ENCODE measurements at places on chromosomes 2 and 18.

DNA sequence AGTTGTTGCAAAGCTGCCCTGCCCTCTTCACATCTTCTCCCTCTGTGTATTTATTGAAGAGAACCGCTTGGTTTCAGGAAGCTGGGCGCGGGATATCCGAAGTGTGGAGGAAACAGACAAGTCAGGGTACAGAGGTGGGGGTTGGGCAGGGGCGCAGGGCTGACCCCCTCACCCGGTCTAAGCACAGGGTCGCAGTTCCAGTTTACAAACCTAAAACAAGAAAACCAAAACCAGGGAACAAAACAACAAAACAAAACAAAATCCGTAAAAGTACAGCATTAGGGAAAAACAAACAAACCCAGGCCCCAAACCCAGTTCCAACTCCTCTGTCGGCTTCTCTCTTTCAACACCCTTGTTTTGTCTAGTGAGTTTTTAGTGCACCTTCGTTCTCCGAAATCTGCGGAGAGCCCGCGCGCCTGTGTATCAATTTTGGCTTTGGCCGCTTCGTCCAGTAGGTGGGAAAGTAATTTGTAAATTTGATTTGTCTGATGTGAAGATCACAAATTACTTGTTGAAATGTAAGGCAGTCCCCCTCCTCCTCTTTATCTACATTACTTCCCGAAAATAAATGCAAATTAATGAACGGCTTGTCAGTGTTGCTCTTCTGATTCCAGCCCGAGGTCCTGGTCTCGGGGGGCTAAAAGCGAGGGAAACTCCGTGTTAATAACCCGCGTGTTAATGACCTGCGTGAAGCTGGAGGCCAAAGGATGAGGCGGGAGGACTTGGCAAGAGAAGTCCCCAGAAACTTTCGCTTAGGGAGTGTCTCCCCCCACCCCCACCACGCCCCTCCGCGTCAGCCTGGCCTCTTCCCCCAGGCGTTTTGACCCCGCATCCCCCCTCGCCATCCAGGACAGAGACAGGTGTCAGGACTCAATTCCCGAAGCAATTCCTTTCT is 6.9 kb downstream of the OTX1 start:
- no peak for DNase-seq

DNA sequence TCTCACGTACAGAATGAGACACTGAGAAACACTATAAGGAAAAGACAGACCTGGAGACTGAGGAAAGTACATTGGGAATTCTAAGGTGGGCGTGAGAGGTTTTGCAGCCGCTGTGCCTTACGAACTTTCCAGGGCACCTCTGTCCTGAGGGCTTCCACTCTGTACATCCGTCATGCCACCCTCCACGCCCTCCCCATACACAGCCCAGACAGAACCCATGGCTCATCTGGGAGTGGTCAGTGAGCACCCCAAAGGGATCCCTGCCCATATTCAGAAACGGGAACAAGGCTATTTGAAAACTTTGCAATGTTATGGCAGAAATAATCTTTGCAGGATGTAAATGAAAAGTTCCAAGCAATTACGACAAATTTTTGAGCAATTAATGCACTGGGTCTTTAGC is 95.4 kb upstream of the ZNF532 start:
- DNase-seq: no peak

GRCh38 chr2:47719099-47719498 is 63.8 kb upstream of the MSH6 start:
- DNase-seq: no peak

- no peak for DNase-seq
These were observed 134.2 kb upstream of the SPRED2 start for GRCh38 chr2:65566617-65567016.

DNA sequence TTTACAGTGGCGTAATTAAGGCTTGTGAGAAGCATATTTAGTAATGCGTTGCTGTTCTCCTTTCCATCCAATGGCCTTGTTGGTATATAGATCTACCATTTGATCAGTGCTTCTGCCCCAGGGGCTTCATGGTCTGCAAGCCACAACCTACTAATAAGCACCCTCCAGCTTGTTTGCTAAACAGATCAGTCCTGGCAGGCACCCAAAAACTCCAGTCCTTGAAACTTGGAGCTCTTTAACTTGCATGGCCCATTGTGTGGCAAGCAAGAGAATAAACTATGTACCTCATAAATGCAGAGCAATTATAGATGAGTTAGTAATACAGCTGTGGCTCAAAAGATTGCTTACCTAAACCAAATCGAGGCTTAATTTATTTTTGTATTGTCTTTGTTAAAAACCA is 158.5 kb downstream of the FTCDNL1 start:
- no peak for DNase-seq

DNA sequence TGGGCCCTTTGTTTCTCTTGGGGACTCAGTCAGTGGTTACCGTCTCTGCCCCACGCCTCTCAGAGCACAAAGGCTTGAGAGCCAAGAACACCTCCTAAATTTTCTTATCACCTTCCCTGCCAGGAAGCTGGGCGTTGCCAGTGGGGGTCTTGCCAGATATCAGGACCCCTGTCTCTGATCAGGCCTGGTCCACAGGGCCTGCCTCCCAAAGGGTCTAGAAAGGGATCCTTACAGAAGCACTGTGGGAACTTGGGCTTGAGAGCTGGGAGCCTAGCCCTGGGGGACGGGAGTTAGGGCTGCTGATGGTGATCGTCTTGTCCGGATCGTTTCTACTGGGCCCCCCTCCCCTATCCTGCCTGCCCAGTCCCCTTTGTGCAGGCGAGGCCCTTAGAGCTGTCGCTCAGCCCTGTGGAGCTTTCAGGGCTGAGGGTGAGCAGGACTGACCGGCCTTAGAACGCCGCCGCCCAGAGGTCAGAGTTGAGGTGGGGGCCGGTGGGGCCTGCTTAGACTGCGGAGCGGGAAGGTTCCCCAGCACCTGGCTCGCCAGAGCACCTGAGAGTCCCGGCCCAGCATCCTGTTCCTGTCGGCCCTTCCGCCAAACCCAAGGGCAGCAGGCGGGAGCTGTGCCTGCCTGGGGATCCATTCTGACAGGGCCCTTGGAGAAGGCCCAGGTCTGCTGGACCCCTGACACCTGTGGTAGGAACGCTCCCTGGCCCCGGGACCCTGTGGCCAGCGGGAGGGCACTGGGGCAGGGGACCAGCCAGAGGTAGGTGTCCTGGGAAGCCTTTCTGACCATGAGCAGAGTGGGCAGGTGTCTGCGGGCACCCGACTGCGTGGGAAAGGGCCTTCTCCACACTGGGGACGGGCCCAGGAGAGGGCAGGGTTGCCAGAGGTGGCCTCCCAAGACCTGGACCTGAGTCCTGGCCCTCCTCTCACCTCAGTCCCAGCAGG is 956 bp downstream of the ESPNL start:
- DNase-seq: no peak

GRCh38 chr2:149002891-149003740 is 35.4 kb upstream of the LYPD6B start:
- DNase-seq: no peak

GRCh38 chr2:201415149-201415548 is 36.1 kb downstream of the TRAK2 start:
- DNase-seq: no peak

GRCh38 chr2:61229936-61230335 is 67.9 kb downstream of the C2orf74 start:
- DNase-seq: no peak

DNA sequence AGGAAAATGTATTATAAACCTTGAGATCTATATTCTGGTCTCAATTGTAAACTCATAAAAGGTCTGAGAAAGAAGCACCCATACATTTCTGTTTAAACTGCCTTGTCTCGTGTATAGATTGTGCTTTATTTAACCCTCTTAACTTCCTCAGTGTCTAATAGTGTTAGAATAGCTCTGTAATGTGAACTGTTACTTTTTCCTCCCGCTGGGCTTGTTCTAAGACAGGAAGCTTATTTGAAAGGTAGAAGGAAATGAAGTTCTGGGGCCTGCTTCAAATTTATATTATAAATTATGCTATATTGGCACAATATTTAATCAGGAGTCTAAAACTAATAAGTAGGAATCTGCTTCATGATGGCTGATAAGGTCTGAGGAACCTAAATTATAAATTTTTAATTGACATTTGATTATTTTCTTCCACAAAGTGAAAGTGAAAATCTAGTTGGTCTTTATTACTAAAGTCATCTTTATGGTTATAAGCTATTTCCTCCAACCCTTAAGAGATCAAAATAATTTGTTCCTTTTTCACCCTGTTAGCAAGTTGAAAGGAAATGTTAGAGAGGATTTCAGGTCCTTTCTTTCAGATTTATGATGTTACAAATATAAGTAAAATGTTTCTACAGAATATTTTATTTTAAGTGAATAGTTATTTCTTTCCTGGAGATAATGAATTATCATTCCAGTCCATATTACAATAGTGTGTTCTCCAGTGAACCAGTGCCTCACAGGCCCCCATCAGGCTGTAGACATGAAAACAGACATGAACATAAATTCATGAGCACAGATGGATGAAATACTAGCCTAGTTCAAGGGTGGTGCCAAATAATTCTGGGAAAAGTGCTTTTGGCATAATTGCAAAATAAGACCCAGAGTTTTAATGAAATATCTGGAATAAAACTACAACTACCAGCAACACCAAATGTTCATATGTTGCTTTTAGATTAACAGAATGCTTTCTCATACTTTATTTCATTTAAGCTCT is 7.9 kb downstream of the MFSD6 start:
- DNase-seq: no peak

- no peak for DNase-seq
These were observed 2.2 kb downstream of the ACSL3 start for GRCh38 chr2:222862909-222863544.

DNA sequence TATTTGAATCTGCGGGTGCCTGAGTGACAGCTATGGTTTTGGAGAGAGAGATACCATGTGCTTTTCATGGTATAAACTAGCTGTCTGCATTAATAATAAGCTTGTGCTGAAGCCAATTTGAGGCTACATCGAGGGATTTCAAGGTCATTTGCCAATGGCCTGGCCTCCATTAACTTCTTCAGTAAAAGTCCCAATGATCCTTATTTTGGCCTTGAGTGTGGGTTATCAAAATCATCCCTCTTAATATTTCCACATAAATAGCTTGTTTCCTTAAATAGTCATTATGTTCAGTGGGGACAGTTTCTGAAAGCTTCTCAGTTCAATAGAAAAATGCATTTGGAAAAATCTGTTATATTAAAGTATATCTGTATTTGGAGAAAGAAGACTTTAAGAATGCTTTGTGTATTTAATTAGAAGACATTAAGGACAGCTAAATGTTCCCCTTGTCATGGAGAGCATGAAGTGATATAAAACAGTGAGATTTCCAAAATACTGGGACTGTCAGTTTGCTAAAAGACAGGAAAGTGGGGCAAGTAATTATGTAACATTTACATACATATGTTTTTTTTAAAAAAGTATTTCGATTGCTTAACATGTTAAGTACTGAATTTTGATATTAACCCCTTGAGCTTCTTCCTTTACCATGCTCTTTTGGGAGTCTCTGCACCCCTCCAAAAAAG is 355.5 kb upstream of the ZEB2 start:
- DNase-seq: no peak

GRCh38 chr2:173419506-173419905 is 64.8 kb downstream of the CDCA7 start:
- DNase-seq: no peak

DNA sequence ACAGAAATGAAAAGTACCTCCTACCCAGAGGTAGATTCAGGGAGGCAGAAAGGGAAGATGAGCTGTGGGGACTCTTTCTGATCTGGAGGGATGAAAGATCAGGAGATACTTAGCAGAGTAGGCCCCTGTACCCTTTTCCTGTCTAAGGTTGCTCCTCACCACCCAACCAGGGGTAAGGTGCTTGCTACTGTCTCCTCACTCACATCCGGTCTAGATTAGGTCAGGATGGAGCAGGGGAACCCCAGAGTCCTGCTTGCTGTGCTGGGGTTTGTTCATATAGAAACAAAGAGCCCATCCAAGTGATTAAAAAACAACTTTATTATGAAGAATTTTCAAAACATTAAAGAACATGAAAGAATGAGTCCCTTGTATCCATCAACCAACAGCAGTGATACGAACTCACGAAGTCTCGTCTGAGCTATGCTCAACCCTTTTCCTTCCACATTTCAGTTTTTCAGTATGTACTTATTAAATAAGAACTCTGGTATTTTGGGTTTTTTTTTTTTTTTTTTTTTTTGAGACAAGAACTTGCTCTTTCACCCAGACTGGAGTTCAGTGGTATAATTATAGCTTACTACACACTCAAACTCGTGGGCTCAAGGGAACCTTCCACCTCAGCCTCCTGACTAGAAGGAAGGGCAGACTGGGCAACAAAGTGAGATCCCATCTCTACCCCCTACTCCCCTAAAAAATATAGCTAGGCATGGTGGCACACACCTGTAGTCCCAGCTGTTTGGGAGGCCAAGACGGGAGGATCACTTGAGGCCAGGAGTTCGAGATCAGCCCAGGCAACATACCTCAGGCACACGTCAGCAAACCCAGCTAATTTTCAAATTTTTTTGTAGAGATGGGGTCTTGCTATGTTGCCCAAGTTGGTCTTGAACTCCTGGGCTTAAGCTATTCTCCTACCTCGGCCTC is 28.5 kb upstream of the MCFD2 start:
- no peak for DNase-seq

GRCh38 chr2:209463835-209464234 is 40.0 kb downstream of the MAP2 start:
- DNase-seq: no peak

GRCh38 chr2:70403267-70404053 is 101.6 kb upstream of the FAM136A start:
- no peak for DNase-seq

DNA sequence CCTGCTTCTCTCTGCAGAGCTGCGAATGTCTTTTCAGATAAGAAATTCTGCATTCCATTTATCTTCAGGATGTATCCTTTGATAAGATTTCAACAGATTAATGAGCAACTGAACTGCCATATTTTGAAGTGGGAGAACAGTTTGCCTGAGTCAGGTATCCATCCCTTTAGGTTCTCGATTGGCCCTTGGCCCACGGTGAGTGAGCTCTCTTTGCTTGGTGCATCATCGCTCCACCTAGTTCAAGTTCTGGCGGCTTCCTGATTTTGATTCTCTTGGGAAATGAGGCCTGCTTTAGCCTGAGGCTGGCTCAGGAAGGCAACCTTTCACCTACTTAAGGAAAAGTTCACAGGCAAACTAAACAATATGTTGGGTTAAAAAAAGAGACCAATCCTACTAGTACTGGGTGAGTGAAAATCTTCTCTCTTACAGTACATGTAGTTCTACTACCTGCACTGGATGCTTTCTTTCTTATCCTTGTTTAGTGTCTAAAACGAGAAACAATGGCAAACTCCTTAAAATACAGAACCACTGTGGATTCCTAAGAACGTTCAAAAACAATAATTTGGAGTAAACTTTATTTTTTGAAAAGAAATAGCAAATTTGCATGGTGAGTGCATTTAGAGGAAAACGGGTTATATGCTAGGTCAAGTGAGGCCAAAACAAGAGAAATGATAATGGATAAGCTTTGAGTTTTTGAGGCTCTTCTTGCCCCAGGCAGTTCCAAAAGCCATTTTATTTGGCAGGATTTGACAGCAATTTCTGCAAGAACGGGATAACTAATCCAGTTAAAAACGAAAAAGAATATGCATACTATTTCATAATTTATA is 837 bp upstream of the ACSL3 start:
- no peak for DNase-seq
